Right ventricle myocardium inferior (tissue), 1 donor: ENCODE measurements at places on chromosomes 5 and 9.
A peak's percentile ranks its signal among the peaks of the same experiment; 100 is the strongest.

DNA sequence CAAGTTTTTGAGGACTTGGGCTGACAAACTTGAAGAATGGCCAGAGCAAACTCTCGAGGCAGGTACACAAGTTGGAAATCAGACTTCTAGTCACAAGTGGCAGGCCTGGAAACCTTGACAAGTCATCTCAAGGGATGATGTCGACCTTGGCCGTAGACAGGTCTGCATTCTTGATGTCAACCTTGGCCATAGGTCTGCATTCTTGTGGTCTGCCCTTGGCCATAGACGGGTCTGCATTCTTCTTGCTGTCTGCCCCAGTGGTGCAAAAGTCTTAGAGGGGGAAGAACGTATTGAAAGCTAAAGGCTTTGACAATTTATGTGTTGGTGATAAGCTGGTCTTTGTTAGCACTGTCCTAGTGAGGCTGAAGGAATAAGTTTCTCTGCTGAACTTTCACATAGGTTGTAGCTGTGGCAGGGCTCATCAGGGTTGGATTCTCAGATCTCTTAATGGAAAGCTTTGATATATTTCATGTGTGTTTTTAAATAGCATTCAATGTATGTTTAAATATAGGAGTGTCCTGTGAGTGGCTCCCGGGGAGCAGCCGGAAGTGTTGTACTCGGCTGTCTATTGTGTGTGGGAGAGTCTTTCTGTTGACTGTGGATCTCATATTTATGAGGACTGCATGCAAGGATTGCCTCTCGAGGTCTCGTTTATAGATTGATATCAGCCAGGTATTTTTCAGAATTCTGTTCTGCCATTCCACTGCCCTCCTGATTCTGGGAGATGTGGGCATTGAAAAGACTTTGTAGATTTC is 27.0 kb downstream of the SUB1 start:
- no peak for DNase-seq

GRCh38 chr5:154677921-154678320 is 77.3 kb upstream of the LARP1 start:
- DNase-seq = no peak

- no peak for DNase-seq
These were observed 69.6 kb downstream of the IL6ST start for GRCh38 chr5:55925181-55925580.

GRCh38 chr5:54257366-54258118 is 52.8 kb downstream of the ARL15 start:
- no peak for DNase-seq

GRCh38 chr9:131289301-131290035 is at the start of gene PLPP7:
Gene PLPP7 (plus strand): TSS chr9:131289723. CDS start chr9:131289998, 275 bp downstream.
- DNase-seq = peak; percentile 92

- no peak for DNase-seq
These were observed 956 bp downstream of the MBLAC2 start for GRCh38 chr5:90473396-90474234.

DNA sequence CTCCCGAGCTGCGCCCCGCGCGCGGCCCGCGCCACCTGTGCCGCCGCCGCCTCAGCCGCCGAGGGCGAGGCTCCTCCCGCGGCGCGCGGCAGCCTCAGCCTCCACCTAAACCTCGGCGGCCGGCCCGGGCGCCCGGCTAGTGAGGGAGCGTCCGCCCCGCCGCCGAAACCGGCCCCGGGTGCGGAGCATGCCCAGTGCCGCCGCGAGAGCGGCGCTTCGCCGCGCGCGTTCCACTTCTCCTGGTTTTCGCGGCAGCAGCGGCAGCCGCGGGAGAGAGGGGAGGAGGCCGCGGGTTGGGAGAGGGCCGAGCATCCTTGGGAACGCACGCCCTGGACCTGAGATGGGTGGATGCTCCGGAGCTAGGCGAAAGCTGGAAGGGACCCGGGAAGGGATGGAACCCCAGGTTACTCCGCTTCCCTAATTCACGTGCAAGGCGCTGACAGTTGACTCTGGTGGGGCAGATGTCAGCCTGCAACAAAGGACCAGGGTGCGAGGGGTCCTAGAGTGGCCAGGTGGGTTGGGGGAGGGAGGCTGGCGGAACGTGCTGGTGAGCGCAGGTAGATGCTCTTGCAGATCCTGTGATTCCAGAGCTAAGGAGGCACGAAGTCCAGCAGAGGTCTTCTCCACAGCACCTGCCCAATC is at the start of gene CTNND2:
CTNND2 (minus strand) TSS at position 182 of the 642 bp plus-strand sequence. CDS start 593 bp downstream, outside the sequence.
- DNase-seq = no peak

DNA sequence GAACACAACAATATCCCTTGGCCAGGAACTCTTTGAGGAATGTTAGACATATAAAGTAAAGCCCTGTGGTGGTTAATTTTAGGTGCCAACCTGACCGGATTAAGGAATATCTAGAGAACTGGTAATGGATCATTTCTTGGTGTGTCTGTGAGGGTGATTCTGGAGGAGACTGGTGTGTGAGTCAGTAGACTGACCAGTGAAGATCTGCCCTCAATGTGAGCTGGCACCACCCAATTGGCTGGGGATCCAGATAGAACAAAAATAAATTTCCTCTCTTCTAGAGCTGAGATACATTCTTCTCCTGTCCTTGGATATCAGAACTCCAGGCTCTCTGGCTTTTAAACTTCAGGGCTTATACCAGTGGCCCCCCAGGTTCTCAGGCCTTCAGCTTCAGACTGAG is 56.2 kb upstream of the TNPO1 start:
- DNase-seq = no peak

- DNase-seq = no peak
These were observed 47.1 kb downstream of the SSBP2 start for GRCh38 chr5:81703840-81704239.

DNA sequence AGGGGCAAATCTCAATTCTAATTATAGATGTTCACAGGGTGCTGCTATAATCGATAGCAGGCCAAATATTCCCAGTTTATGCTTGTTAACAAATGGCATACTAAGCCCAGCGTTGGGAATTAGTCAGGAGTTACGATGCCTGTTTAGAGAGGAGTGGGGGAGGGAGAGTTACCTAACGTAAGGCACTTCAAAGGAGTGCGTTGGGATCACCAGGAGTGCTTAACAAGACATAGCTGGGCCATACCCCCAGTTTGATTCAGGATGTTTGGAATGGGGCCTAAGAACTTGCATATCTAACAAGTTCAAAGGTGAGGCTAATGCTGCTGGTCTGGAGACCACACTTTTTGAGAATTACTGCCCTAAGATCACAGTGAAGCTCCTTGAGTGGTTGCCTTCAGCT is 14.5 kb upstream of the SRP19 start:
- no peak for DNase-seq
